ENCODE measurements at places on chromosomes 13 and 19.

DNA sequence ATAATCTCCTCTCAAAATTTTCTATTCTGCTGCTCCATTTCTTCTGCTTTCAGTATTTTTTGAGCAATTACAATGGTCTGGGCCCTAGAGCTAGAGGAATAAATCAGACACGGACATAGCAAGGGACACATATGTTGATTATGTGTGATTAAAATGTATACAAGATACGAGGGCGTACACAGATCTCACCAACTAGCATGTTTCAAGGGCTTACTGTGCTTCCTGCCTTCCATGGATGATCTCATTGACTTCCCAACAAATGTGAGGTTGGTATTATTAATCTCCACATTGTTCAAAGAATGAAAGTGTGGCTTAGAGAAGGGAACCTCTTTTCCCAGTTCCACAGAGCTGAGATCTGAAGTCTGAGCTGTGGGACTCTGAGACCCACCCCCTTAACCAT is 9.1 kb downstream of the PLD3 start:
- no peak for DNase-seq

DNA sequence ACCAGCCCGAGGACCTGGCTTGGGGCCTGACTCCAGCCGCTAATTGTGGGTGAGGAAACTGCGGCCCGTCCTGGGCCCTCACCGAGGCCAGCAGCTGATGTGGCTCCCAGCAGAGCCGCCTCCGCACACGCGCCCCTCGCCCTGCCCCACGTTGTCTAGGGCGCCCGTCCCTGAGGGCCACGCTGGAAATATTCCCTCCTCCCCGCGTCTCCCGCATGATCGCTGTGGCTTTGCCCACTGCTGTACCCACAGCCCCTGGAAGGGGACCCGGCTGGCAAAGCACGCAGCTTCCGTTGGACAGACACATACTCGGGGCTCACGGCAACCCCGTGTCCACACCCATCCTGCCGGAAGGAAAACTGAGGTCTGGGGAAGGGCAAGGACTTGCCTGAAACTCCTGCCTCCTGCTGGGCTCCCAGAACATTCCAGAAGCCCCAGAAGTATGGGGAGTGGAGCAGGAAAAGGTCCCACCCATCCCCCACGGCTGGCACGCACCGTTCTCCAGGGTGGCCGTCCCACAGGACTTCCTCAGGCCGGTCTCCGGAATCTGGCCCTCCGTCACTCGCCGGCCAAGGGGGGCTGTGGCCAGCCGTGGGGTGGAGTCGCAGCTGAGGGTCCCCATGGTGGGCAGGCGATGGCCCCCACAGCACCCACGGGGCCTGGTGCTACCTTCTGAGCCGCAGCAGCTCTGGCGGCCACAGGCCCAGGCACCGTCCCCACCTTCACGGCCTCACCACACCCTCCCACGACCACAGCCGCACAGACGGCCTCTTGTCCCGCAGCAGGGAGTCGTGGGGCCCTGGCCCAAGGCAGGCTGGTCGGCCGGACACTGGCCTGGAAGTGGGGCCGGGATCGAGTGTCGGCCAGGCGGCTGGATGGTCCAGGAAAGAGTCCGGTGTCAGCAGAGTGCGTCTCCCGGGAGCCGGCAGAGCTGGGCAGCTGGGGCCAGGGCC is 13.6 kb upstream of the SHC2 start:
- no peak for DNase-seq

DNA sequence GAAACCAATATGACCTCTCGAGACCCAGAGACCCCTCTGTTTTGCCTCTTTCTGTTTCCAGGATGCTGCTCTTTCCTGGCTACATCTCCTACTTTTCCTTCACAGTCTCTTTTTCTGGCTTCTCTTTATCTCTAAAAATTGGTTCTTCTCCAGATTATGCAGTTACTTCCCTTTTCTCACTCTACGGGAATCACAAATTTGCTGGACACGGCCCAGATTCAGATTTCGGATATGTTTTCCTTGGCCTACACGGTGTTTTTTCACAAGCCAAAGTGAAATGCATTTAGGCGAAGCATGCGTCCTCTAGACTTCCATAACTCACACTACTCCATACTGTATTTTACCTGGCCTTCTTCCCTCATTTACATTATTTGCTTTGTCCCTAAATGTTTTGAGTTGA is 214.7 kb upstream of the MIR17HG start:
- DNase-seq, result no peak

DNA sequence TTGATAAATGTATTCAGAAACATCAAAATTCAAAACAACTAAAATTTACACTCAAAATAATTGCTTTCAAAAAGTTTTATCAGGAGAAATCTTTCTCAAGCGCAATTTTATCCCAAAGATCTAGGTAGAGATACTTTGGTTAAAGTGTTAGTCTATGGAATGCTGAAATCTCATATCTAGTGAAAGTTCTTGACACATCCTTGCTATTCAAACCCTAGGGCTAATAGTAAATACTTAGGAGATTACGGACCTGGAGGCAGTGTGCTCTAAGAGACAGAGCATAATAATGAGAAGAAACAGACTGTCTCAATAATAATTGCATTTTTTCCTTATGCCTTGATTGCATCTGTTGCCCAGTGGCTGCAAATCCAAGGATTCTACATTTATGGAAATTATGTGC is 330.8 kb downstream of the DACH1 start:
- DNase-seq, result no peak

DNA sequence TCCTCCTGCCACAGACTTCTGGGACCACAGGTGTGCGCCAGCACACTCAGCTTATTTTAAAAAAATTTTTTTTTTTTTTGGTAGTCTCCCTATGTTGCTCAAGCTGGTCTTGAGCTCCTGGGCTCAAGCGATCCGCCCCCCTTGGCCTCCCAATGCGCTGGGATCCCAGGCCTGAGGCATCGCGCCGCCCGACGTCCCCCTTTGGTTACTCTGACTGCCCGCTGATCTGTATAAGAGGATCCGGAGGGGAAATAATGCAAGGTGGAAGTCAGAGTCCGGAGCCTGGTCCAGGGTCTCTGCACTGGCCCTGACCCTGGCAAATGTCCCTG is 486 bp upstream of the ZNF805 start:
- no peak for DNase-seq
